ENCODE measurements at places on chromosomes 6 and 20.

DNA sequence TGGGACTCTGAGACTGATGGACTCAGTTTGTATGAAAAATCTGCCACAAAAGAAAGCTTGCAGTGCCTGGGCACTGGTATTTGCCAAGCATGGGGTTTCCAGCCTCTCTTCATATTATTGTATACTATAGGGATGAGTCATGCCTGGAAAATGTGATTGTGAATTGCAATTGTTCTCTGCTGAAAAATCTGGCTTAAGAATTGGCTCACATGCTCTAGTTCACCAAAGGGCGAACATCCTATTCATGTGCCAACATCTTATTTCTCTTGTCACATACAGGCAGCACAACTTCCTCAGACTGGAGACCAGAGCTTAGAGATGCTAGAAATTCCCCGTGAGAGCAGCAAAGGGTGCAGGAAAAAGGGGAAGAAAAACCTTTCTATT is 103.6 kb upstream of the KCNK16 start:
- DNase-seq: no peak

DNA sequence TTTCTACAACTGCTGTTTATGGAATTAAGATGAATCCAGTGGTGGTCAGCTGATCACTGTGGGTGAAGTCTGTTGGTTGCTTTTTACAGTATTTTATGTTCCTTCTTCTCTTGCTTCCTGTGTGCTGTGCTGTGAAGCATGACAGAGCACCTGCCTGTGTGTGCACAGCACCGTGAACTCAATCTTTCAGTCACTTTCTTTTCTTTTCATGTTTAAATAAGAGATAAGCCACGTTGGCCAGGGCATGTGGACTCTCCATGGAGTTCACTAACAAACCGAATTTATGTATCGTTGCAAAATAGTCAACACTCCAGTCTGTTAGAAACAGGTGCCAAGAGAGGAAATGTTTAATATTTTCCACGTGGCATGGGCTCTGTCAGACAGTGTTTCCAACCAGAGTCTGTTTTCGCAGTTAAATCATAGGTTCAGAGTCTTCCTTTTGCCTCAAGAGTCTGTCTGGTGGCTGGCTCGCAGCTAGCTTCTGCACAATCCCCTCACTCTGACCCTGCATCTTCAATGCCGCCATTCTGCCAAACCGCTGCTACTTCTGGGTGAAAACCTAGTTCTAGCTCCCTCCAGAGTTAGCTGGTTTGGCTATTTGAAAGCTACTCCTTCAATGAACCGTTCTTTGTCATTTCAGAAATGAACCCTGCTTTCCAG is 73.2 kb downstream of the QRSL1 start:
- peak; percentile 35 for DNase-seq

- DNase-seq: no peak
These were observed 217.6 kb upstream of the DTNBP1 start for GRCh38 chr6:15880262-15880973.

DNA sequence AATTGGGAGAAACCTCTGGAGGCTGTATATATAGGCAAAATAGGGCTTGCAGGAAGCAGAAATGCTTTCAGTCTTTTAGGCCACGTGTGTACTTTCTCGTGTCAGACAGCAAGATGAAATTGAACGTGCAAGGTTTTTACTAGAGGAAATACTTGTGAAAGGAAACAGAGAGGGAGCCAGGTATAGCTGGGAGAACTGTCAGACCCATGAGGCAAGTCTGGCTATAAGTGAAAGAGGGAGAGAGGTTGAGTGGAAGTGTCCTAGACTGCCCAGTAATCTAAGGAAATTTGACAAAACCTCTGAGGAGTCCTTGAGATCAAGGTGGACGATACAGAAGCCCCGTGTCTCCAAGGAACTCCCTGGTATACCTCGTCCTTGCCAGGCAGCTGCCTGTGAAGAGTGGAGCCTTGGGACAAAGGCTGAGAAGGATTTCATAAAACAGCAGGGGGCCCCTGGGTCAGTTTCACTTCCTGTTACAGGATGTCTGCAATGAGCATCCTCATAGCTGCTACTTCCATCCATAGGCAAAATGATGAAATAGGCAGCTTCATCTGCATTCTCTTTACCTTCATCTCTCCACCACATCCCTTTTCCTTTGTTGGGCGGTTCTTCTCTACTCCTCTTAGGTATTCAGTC is 114.4 kb upstream of the MAP3K7 start:
- no peak for DNase-seq

- no peak for DNase-seq
These were observed 27.8 kb downstream of the ELOVL5 start for GRCh38 chr6:53320964-53321363.

DNA sequence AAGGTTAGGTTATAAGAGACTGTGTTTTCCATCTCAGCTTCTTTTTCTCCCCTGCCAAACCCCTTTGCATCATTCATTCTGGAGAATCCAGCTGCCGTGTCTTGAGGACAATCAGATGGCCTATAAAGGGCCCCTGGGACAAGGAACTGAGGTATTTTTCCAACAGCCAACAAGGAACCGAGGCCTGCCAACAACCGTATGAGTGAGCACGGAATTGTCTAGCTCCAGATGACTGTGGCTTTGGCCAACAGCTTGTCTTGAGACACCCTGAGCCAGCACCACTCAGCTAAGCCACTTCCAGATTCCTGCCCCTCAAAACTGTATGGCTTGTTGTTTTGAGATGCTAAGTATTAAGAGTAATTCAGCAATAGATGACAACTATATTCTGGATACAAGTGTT is 433.7 kb upstream of the HSF2 start:
- no peak for DNase-seq

- no peak for DNase-seq
These were observed 5.7 kb downstream of the CDC40 start for GRCh38 chr6:110185879-110186278.

- peak; percentile 78 for DNase-seq
These were observed at the start of gene GNAS for GRCh38 chr20:58852543-58853271. TSS of gene GNAS (plus strand) at chr20:58852716.

DNA sequence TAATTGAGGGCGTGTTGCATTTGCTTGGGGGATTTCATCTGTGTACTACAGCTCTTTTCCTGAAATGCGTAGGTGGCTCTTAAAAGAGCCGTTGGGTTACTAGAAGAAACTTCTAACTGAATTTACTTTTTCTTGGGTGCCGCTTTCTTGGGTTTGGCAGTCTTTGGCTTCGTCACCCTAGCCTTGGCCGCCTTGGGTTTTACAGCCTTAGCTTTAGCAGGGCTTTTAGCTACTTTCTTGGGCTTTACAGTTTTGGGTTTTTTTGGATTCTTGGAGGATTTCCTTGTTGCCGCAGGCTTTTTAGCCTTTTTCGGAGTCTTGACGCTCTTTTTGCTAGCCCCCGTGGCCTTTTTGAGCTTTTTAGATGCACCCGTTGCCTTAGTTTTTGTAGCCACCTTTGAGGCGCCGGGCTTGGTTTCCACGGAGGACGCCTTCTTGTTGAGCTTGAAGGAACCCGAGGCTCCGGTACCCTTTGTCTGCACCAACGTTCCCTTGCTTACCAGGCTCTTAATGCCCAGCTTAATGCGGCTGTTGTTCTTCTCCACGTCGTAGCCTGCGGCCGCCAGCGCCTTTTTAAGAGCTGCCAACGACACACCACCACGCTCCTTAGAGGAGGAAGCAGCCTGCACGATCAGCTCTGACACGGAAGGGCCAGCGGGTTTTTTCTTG is 54.5 kb downstream of the TRIM38 start:
- DNase-seq: peak; percentile 38

DNA sequence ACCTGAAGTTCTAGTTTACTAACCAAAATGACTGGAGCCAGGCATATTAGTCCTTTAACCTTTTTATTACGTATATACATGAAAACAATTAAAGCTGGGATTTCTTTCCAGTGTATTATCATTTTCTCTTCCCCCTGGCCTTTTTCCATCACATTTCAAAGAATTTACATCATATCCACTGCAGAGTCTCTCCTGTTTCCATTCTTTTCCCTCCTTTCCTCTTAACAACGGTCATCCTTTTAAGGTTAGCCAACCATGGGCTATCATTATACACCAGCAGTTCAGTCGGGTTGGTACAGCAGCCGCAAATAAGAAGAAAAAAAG is 104.6 kb downstream of the TFAP2A start:
- DNase-seq: no peak

DNA sequence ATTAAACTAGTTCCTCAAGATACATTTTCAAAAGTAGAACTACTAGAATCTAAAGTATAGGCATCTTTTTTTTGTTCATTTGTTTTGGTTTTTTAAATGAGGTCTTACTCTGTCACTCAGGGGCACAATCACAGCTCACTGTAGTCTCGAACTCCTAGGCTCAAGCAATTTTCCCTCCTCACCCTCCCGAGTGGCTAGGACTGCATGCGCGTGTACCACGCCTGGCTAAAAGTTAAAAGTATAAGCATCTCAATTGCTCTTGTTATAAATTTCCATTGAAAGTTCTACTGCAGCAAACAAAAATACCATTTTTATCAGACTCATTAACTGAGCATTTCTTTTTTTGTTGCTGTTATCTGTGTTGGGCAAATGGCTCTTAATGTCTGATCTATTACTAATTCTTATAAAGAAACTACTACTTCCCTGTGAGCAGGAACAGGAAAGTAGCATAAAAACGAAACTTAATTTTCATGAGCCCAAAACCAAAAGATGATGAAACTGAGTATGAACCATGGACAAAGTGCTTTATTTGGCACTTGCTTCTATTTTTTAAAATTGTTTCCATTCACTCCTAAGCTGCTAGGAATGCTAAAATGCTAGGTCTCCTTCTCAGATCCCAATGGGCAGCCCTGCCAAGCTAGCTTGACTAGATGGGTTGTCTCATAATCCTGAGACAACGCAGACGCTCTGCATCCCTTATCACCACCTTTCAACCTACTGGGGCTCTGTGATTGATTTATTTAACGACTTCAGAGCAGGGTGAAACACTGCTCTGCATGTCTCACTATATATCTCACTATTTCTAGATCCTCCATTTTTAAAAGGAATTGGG is 36.9 kb downstream of the TRPC4AP start:
- no peak for DNase-seq

- DNase-seq: peak; percentile 96
These were observed 120.5 kb upstream of the PRSS16 start for GRCh38 chr6:27126815-27127537.

GRCh38 chr6:82988930-82989351 is 76.7 kb downstream of the UBE3D start:
- DNase-seq: no peak

DNA sequence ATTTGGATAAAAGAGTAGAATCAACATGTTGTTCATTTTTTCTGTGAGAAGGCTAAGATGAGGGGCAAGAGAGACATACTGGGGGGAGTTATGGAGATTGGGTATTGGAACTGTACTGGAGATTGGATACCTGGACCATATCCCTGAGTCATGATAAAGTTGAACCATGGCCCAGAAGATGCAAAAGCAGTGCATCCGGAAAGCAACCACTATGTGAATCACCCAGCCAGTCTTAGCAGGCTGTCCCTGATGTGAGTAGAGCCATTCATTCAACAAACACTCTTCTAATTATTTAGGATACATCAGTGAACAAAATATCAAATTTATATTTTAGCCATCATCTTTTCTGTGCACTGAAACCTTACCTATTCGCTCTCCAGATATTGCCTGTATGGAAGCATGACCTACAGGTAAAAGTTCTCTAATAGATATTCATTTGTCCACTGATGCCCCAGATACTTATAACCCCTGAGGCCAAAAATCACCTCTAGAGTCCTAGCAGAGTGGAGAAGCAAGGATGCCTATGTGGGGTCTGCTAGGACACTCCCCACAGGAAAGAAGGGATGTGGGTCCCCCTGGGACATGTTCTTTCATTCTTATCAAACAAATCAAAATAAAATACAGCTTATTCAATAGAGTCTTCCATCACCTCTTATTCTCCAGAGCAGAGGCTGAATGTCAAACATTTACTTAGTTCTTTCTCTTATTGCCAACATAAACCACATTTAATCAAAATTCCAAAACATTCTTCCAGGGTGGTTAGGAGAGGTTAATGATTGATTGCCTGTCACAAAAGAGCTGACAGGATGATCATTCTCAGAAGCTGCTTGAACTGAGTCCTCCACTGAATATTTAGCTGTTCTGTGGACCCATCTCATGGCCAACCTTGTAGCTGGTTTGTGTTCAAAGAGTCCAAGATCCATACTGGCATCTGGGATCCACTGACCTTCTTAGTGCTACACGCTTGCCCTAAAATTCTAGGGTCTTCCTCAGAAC is 37.0 kb upstream of the PKHD1 start:
- DNase-seq: no peak

DNA sequence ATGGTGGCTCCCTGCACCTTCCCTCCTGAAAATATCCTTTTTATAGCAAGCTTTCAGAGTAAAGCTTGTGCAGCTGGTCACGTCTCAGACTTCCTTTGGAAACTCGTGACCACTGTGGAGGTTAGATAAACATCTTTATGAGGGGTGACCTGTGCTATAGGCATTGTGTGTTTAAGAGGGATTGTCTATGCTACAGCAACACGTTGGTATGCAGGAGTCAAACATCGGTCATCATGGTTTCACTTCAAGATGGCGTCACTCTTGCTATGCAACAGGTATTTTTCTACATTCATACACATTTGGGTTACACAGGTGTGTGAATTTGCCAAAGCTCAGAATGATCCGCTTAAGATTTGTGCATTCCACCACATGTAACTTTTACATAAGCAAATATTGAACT is 14.6 kb upstream of the BLCAP start:
- DNase-seq: no peak

- DNase-seq: no peak
These were observed 388.8 kb downstream of the THBS2 start for GRCh38 chr6:168864541-168865460.

DNA sequence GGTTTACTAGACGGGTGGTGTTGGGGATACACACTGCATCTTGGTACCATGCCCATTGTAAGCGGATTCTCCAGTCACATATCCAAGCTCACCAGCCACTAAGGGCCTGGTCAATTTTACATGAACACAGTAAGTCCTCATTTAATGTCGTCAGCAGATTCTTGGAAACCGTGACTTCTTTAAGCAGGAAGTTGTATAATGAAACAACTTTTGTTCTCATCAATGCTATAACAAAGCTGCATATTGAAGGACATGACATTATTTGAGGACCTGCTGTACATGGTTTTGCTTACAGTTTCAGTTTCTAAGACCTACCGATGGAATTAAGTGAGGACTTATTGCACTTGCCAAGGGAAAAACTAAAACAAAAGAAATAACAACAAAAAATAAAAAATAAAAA is 295.6 kb downstream of the SYNE1 start:
- no peak for DNase-seq

GRCh38 chr20:36336954-36337704 is 31.0 kb downstream of the DLGAP4 start:
- DNase-seq: no peak

- no peak for DNase-seq
These were observed 248.9 kb downstream of the TPBG start for GRCh38 chr6:82612475-82613039.

GRCh38 chr6:24547243-24547642 is 52.5 kb downstream of the ALDH5A1 start:
- DNase-seq: no peak

- DNase-seq: no peak
These were observed 106.7 kb upstream of the PLEKHG1 start for GRCh38 chr6:150492941-150493340.

DNA sequence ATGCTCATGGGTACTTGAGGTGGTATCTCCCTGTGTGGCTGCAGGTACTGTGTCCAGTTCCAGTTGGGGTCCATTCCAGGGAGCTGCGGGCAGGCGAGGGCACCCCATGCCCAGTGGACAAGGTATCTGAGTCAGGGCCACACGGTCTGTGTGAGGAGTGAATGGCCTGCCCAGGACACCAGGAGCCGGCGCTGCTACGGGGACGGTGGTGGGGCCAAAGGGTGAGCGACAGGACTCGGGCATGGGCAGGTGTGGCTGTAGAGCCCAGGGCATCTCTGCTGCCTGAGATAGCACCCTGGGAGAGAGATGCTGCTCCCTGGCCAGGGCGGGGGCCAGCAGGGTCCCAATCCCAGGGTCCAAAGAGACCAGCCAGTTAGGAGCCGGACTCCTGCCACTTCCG is 57.6 kb upstream of the ZNFX1 start:
- no peak for DNase-seq
